ENCODE measurements at places on chromosomes 2 and 18.

GRCh38 chr2:189096769-189097447, 82.7 kb downstream of the COL5A2 start:
- no peak for DNase-seq

DNA sequence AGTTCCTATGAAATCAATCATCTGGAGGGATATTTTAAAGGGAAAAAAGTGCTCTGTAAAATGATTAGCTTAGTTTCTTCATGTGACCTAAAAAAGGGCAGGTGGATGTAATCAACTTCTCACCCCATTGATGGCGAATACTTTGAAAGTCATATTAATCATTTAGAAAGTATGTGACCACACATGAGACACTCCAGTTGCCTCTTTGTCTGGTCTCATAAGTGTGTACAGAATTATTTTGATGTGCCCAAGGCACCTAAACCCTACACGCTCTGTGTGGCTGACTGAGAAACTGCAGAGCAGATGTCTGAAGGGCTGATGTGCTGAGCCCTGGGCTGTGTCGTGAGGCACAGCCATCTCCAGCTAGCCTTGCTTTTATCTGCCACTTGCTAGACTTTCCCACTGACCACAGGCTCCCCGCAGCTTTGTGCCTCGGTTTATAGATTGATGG, 26.9 kb downstream of the SGPP2 start:
- DNase-seq, result no peak

DNA sequence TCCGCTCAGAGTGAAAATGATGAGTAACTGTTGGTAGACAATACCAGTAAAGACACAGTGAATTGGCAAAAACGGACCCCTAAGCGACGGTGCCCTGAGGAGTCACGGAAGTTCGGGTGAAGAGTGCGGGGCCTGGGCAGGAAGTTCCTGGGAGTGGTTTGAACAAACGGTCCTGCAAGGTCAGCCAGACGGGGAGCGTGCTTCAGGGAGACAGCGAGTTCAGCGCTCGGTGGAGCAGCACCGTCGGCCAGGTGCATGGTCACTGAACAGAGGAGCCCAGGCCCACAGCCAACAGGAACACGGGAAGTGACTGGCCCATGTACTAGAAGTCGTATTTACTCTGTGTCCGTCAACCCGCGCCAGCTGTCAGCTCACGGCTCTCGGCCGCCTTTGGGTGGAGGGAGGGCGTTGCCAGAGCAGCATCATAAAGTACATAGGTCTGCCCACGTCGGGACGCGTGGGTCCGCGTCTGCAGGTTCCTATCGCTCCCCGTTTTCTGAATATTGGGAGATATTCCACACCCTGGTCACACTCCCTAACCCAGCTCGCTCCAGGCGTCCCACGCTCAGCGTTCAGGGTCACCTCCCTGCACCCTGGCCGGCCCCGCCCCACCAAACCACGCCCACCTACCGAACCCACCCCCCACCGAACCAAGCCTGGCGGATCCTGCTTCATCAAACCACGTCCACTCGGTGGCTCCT, 75.6 kb upstream of the UXS1 start:
- peak; percentile 1 for DNase-seq

DNA sequence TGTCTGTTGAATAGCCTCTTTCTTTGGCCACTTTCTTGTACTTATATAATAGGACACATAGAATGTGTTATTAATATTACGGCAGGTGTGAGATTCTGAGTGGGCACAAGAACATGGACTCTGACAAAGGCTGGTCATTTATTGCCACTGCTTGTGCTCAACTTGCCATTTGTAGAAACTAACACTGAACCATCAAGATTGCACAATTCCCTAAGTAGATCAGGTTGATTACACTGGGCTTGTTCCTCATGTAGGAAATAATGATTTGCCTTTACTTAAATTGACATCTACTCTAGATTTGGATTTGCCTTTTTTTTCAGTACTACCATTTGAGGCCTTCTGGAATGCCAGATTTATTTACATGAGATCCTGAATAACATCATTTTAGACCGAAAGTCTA, 342.7 kb upstream of the CWC22 start:
- DNase-seq, result no peak

- DNase-seq, result no peak
These were observed 63.9 kb downstream of the PRKRA start for GRCh38 chr2:178386986-178387597.

GRCh38 chr2:22998359-22998758, 386.6 kb upstream of the KLHL29 start:
- DNase-seq, result no peak

DNA sequence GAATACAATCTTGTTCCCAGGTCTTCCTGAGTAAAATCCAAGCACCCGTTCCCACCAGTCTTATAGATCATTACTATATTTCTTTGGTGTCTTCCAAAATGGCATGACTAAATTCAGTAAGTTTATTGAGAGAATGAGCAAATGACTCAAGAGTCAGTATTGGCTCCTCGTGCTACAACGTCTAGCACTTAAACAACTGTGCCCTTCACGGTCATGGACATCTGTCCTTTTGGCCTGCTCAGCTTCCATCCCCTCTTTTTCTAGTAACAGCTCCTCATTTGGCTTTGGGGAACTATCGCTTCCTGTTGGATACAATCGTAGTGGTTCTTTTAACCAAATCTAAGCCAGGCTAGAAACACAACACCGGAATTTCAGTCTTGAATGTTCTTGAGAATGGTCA, 24.1 kb upstream of the FZD7 start:
- DNase-seq, result no peak

DNA sequence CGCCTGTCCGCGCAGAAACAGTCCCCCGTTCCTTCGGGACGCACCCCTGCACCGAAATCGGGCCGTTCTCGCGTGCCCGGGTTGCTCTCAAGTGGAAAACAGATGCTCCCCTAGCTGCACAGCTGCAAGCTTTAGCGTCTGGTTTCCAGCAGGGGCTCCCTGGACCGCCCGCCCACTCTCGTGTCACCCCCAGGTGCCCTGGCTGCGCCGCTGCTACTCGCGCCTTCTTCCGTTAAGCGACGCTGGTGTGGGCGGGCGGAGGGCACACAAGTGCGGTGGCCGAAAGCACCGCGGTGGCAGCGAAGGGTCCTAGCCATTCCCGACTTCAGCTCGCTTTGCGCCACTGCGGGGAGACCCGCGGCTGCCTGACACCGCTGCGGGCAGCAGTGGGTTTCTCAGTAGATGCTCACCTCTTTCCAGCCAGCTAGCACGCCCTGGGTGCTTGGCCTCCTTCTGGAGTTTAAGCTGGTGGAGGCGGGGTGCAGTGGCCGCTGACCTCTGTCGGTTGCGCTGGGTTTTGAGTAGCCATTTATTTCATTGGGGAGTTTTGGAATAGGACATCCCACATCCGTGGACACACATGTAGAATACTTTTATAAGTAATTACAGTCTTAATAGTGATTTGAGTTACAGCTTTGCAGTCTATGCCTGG, 806 bp downstream of the ZNF407 start:
- peak; percentile 48 for DNase-seq

GRCh38 chr2:55879976-55880375, 43.6 kb downstream of the EFEMP1 start:
- no peak for DNase-seq

- no peak for DNase-seq
These were observed 177.2 kb downstream of the EN1 start for GRCh38 chr2:118670276-118670675.

- DNase-seq, result no peak
These were observed 103.3 kb downstream of the METTL4 start for GRCh38 chr18:2468051-2468450.

DNA sequence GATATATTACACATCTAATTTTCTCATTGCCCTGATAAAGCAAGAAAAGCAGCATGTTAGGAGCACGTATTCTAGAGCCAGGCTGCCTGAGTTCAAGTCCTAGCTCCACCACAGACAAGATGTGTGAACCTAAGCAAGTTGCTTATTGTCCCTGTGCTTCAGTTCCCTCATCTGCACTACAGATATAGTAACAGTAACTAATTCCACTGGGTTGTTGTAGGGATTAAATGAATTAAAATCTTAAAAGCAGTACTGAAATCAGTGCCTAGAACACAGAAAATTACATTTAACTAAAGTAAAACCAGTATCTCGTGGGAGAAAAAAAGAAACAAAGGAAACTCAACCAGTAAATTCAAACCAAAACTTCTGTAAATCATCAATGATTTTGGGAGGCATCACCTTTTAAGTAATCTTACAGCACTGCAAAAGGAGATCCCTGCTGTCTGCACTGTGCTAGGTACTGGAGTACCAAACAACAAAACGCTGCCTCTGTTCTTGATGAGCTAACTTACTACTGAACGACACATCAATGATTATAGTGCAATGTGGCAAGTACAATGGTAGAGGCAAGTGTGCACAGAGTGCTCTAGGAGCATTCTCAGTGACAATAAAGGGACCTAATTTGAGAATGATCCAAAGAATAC, 7.9 kb downstream of the MAP3K2 start:
- DNase-seq, result no peak

GRCh38 chr18:34514238-34514637, 195.9 kb upstream of the DTNA start:
- no peak for DNase-seq

DNA sequence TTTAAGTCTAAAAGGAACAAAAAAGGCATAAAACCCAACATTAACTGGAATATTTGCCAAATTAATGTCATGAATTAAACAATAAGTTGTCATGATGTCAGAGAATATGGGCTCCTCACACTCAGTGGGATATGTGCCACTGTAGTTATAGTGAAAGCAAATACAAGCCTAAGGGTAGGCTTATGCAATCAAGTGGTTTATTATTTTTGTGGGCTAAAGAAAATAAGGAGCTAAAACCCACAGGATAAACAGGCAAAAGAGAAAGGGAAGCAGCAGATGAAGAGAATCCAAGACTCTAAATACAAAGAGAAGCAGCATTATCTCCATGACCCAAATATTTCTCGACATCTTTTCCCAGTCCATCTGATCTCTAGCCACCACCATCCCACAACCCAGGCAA, 17.5 kb downstream of the YWHAQ start:
- no peak for DNase-seq

GRCh38 chr2:166419616-166419934, 43.8 kb upstream of the SCN9A start:
- DNase-seq, result no peak

DNA sequence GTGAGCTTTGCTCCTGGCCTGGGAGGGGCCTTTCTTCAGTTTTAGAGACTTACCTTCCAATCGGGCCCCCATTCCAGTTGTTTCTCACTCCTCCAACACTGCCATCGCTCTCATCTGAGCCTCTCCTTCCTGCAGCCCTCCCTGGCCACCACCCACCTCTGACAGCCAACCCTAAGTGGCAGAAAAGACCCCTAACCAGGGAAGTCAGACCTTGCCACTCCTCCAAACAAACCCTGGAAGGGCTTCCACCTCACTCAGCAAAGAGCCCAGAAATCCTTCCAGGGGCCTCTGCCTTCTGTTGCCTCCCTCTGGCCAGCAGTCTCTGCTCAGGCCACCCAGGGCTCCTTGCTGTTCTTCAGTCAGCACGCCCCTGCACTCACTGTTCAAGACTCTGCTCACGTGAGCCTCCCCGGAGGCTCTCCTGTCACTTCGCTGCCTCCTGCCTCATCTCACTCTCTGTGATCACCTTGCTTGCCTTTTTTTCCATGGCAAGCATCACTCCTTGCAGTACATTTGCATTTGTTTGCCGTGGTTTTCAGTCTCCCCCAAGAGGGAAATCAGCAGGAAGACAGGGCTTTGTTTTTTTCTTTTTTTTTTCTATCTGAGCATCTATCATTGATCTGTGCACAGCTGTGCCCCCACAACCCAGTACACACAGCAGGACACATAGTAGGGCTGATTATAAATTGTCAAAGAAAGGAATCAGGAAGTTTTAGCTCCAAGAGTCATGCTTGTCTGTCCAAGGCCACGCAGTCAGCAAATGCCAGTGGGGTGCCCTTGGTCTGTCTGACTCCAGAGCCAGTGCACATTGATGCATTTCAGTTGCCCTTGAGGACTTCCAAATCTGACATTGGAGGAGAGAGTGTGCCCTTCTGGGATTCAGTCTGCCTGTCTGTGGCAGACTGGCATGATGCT, 83.9 kb downstream of the INHBB start:
- no peak for DNase-seq

- DNase-seq, result no peak
These were observed 63.5 kb upstream of the FOSL2 start for GRCh38 chr2:28329184-28329583.

DNA sequence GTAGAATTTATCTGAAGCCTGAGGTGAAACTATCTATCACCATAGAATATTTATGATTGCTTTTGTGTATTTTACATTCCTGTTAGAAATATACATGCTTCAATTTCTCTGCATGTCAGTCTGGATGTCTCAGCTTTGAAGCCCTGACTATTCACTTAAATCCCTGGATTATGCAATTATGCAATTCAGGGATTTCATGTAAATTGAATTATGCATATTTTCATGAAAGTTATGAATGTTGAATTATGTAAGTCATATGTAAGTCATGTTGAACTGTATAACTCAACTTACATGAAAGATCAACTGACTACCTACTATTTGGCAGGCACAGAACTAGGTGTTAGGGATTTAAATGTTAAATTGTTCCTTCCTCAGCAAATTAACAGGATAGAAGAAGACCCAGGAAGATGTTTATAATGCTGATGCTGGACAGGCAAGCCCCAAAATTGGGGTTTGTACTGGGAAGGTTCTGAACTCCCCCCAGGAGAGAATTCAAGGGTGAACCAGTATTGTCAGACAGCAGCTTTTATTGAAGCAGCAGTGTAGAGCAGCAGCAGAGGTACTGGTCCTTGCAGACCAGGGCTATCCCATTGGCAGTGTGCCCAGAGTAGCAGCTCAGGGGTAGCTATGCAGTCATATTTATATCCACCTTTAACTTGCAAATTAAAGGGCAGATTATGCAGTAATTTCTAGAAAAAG, 236.5 kb downstream of the ZNF804A start:
- no peak for DNase-seq

DNA sequence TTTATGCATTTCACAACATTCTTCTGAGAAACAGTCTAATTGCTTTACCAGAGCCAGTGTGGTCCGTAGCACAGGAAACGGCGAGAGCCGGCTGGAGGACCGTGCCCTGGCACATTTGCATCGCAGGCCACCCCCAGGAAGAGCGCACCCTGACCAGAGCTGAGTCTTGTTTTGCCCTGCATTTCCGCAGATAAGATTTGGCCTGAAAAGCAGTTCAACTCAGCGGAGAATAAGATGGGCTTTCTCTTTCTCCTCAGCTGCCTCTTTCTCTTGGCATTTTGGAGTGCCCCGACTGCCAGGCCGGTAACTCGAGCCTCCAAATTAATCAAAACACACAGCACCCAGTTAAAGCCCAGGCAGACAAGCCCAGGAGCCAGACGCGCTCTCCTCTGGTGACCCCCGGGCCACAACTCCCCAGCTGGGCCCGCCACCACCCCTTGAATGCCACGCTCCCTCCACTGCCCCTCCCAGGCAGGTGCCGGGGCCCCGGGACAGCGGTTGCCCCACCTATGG, 464 bp downstream of the COL4A4 start:
- DNase-seq, result no peak

GRCh38 chr2:56483081-56483480, 299.3 kb downstream of the CCDC85A start:
- DNase-seq, result no peak

DNA sequence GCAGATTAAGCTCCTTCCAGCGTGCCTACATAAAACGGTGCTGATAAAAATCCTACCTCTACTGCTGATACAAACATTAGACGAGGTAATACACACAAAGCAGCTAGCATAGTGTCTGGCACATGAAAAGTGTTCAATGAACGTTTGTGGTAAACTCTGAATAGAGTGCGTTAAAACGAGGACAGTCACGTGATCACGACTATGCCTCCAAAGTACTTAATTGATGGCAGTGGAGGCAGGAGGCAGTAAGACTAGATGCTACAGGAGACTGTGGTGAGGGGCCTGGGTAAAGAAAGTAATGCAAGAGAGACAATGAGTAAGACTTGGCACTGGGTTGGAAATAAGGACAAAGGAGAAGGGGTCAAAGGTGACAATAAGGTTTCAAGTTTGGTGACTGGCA, 32.1 kb upstream of the LHCGR start:
- no peak for DNase-seq
